ENCODE measurements at places on chromosomes 4 and X. TPM values are rescaled to one million over a fixed set of nuclear protein-coding genes. Genes with fewer than 3 reads are reported as not detected.
A peak's percentile ranks its signal among the peaks of the same experiment; 100 is the strongest.

- no peak for DNase-seq
Observed at GRCh38 chrX:24332878-24333277, 19.0 kb upstream of the SUPT20HL2 start.

GRCh38 chr4:30103455-30103854, 616.7 kb upstream of the PCDH7 start:
- peak; percentile 22 for DNase-seq

The MAGEC1 gene
- not detected for total RNA-seq

DNA sequence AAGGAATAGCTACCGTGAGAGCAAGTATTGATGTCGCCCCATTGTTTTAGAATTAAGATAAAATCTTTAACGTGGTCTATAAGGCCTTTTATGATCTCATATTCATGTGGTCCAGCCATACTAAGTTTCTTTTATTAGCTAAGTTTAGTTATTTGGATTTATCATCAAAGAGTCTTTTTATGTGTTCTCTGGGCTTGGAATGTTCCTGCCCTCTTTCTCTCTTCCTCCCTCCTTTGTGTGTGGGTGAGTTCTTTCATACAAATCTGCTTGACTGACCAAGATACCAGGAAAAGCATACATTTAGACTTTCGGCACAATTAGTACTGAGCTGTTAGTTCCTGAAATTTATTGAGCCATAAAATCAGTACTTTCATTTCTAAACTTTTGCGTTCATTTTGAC, 11.3 kb downstream of the TDO2 start:
- no peak for DNase-seq

The FGFBP2 gene
- total RNA-seq = not detected

The CSAG3 gene
- not detected for total RNA-seq

GRCh38 chrX:124212622-124213021, 119.8 kb upstream of the TEX13D start:
- DNase-seq = no peak

The MID1 gene
- total RNA-seq = 15.5 TPM

The NXF2B gene
- not detected for total RNA-seq

Data from glomerular endothelial cell (primary cell).